ENCODE measurements at places on chromosomes 16 and 17.

DNA sequence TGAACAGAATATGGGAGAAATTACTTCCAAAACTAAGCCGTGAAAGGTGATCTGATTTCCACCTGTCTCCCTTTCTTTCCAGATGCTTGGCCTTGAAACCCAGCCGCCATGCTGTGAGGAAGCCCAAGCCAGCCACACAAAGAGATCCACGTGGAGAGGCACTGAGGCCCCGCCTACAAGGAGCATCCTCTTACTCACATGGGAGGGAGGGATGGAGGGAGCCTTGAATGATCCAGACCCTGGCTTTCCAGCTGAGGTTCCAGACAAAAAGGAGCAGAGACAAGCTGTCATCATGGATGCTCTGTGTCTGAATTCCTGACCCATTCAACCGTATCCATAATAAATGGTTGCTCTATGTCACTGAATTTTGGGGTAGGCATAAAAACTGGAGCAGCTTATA is 48.9 kb upstream of the HAPSTR1 start:
- no peak for DNase-seq

- no peak for DNase-seq
These were observed 9.4 kb downstream of the SGCA start for GRCh38 chr17:50175035-50175807.

GRCh38 chr17:29091606-29092289 is 48.8 kb downstream of the PIPOX start:
- no peak for DNase-seq

- DNase-seq = no peak
These were observed 275.1 kb upstream of the TBX2 start for GRCh38 chr17:61124562-61124961.

DNA sequence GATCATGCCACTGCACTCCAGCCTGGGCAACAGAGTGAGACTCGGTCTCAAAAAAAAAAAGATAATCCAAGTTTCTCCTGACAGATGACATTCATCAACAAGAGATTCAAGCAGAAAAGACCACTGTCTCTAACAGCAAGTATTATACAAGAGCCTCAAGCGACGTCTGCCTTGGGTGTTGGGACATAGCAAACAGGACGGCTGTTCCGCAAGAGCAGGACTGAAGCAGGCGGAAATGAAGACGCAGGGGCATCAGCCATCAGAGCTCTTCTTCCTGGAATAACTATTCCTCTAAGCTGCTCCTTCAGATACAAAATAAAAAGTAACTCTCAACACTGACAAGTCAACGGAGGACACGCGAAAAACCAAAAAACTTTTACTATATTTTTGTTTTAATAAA is 54.0 kb downstream of the ANKRD11 start:
- DNase-seq = no peak

GRCh38 chr16:23857256-23857880 is 21.6 kb downstream of the PRKCB start:
- DNase-seq = no peak

DNA sequence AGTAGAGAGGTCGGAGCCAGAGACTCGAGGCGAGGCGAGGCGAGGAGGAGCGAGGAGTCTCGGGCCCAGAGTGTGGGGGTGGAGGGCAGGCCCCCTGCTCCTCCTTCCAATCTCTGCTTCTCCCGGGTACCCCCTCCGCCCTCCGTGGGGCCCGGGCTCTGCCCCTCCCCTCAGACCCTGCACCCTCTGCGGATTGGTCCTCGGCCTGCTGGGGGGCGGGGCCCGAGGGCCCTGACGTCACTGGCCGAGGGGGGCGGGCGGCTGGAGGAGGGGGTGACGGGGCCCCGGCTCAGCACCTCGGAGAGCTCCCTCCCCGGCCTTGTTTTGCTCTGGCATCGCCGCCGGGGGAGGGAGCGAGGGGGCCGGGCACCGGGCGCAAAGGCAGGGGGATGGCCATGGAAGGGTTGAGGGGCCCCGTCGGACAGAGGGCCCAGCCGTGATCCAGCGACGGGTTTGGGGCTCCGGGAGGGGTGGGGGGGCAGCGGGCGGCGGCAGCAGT is at the start of gene RUNDC3A:
Gene RUNDC3A, plus strand, starts transcription at position 282 of the 499 bp plus-strand sequence. CDS start 232 bp downstream, outside the sequence.
- peak; percentile 78 for DNase-seq

GRCh38 chr16:20333120-20333519 is 5.8 kb upstream of the GP2 start:
- no peak for DNase-seq

DNA sequence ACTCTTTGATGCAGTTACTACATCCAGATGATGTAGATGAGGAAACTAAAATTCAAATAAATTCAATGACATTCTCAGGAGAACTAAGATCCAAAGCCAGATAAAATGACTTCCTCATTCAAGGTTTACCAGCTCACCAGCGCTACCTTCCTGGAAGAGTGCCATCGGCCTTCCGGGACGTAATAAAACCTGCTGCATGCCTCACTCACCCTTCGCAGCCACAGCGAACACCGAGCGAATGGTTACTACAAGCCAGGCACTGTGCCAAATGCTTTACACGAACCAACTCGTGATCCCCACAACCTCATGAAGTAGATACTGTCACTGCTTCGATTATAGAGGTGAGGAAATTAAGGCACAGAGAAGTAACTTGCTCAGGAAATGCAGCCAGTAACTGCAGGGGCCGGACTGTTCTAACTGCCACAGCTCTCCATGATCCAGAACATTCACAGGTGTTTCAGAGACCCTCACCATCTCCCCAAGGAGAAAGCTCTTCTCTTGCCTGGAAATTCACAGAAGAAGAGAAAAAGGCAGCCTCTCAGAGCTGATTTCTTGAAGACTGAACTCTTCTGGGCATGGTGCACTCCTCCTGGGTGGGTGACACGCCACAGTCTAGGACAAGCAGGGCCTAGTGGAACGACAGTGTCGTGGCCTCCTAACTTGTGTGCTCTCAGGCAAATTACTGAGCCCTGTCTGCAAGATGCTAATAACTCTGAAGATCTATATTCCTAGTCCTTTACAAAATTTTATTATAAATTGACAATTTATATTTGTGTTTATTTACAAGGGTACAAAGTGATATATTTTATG is 46.8 kb downstream of the HIC1 start:
- peak; percentile 31 for DNase-seq

GRCh38 chr16:56734429-56734828 is 4.5 kb downstream of the NUP93 start:
- DNase-seq = no peak

GRCh38 chr16:86090461-86091170 is 191.7 kb downstream of the IRF8 start:
- DNase-seq = no peak

DNA sequence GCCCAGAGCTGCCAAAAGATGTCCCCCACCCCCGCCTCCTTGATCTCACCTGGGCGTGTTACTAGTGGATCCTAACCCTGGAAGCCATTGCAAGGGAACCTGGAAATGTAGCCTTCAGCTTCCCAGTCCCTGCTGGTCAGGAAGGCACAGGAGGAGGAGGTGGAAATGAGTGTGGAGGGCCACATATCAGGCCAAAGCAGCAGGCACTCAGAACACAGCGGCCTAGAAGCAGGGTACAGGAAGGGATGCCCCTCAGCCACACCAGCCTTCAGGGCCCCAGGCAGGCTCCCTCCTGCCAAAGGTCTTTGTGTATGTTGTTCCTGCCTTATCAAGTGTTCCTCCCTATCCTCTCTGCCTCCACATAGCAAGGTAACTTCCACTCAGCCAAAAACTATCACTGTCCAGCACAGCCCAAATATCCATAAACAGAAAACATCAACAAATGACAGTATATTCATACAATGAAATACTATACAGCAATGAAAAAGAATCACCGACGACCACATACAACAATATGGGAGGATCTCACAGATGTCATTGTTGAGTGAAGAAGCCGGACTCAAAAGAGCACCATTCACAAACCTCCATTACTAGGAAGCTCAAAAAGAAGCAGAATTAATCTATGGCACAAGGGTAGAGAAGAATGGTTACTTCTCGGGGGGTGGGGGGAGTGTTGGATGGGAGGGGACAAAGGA is 28.2 kb upstream of the TNFRSF13B start:
- no peak for DNase-seq

- no peak for DNase-seq
These were observed 60.7 kb downstream of the GRIN2A start for GRCh38 chr16:10121491-10121890.

GRCh38 chr16:56198006-56198754 is 6.9 kb downstream of the GNAO1 start:
- DNase-seq = no peak

DNA sequence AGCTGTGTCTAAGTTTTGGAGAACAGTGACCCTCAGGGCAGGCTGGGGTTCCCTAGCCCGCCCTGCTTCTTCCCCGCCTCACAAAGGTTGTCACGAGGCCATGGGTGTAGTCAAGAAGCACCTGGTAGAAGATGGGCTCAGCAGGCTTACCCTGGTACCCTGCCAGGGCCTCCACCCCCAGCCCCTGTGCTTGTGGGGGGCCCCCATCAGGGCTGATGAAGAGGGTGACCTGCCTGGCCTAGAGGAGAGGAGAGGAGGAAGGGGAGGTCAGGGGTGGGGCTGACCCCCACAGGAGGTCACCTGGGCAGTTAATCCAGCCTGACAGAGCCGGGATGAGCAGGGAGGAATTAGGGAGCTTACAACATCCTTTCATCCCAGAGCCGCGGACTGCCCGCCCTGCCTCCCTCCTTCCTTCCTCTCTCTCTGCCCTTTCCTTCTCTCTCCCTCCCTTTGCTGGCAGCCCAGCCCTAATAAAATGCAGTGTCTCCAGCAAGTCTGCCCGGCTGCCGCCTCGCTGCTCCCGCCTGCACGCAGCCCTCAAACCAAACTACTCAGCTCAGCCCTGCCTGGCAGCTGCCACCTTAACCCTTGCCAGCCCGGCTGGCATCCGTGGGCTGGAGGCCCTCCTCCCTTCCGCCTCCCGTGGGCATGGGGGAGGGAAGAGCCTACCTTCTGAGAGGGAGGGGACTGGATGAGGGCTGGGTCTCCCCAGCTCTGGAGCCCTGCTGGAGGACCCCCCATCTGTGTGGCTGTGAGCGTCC is 7.2 kb downstream of the DLX3 start:
- no peak for DNase-seq

DNA sequence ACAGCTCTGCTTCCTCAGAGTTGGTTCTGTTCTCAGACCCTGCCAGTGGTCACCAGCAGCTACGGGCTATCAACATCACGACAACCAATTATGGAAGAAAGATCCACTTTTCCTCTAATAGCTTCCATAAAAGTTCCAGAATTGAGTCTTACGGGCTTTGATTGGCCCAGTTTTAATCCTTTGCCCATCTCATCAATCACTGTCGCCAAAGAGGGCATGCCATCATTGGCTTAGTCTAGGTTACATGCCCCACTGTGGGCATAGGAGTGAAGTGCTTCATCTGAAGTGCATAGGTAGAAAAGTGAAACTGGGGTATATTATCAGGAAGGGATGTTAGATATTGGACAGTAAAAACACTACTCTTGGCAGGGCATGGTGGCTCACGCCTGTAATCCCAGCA is 76.6 kb upstream of the DHX40 start:
- DNase-seq = no peak

DNA sequence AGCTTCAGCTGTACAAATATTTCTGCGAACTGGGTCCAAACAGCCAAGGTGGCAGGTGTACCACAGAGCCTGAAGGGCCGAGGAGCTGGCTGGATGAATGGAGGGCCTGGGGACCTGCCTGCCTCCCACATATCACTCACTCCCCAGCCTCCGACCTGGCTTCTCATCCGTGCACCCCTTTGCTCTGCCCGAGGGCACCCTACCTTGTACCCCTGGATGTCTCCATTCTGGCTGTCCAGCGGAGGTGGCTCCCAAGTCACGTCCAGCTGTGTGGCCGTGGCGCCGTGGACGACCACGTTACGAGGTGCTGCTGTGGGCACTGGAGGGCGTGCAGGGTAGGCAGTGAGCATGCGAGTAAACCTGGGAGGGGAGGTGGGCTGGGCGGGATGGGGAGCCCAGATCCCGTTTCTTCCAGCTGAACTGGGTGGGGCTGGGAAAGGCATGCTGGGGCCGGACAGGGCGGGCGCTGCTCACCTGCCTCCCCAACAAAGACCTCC is 67.2 kb upstream of the CDC42EP4 start:
- no peak for DNase-seq

DNA sequence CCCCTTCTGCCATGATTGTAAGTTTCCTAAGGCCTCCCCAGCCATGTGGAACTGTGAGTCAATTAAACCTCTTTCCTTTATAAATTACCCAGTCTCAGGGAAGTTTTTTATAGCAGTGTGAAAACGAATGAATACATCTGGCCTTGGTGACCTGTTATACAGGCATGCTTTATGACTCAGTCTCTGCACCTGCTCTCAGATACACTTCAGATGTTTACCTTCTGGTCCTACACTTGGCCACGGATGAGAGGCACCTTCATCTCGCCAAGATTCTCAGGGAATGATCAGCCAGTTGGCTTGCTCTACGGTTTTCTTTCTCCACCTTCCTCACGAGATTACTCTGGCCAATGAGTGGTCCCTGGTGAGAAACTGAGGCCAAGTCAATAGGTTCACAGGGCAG is 304.7 kb downstream of the CA10 start:
- DNase-seq = no peak

GRCh38 chr17:66545918-66546317 is 243.5 kb downstream of the PRKCA start:
- no peak for DNase-seq

DNA sequence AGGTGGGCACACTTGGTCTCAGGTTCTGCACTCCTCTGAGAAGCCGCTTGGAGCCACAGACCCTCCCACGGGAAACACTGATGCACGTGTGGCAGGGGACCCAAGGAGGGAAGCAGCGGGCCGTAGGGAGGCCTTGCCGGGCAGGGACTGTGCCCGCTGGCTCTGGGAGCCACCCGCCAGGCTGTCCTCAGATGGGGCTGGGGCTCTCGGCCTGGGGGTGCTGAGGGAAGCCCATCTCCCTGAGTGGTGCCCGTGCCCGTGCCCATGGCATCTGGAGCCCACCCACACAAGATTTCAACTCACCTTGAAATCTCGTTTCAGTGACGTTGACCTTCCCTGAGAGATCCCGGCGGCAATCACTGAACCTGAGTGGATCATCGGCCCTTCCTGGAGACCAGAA is 12.6 kb upstream of the CCDC154 start:
- no peak for DNase-seq

DNA sequence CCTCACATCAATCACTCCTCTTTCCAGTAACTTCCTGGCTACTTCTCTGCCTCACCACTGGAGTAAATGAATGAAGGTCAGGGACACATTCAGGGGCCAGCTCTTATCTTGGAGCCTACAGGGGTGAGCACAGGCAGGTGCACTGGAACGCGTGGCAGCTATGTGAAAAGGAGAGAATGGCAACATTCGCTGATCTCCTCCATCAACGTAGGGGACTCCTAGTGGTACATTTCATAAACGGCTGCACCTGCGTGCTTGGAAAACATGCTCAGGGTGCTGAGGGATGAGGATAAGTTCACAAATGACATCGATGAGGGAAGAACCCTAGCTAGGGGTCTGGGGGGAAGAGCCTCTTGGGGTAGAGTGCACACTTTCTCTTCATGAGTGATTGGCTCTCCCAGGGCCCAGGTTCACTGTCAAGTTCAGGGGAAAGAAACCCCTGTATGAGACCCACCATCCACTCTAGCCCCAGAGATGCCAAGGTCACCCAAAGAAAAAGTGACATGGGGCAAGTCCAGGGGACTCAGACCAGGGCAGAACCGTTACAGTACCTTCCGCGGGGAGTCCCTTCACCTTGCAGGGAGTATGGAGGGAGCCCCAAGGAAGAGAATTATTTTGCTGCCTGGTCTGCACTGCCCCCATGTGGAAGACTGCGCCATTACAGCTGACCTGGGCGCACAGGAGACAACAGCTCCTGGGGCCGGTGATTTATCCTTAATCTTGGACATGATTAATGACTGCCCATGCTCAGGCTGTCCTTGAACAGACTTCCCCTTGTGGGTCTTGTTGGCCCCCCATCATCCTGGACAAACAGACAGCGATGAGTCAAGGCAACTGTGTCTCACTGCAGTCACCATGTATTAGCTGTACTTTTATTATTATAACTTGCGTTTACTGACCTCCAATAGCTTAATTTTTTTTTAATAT is 30.1 kb downstream of the VAC14 start:
- peak; percentile 20 for DNase-seq

GRCh38 chr16:47928008-47928407 is 227.8 kb downstream of the ABCC12 start:
- no peak for DNase-seq
